Kidney epithelial cell (primary cell): ENCODE measurements at places on chromosomes 12 and 14. TPM values are rescaled to one million over a fixed set of nuclear protein-coding genes. Genes with fewer than 3 reads are reported as not detected.

The RFX4 gene
- not detected in 2 replicates for total RNA-seq

The NUAK1 gene
- total RNA-seq = 38.2 and 56.7 TPM in 2 replicates

The HOXC4 gene
- total RNA-seq = 1.3 and 2.5 TPM in 2 replicates

The PRH2 gene
- not detected in 2 replicates for total RNA-seq

The CAPZA3 gene
- total RNA-seq = not detected in 2 replicates

The PTCSC3 gene
- not detected in 2 replicates for total RNA-seq

The TMEM52B gene
- 0.48 TPM in 1 of 2 replicates, not detected in the other for total RNA-seq

The LRRC74A gene
- not detected in 2 replicates for total RNA-seq

The PPP1R1A gene
- 2.4 and 3.4 TPM in 2 replicates for total RNA-seq

The RDH5 gene
- 3.6 and 4.7 TPM in 2 replicates for total RNA-seq

- no peak for DNase-seq
These were observed 11.9 kb downstream of the PLD4 start for GRCh38 chr14:104936361-104937155.

GRCh38 chr12:7302266-7302986 is 1.4 kb upstream of the ACSM4 start:
- DNase-seq = no peak

DNA sequence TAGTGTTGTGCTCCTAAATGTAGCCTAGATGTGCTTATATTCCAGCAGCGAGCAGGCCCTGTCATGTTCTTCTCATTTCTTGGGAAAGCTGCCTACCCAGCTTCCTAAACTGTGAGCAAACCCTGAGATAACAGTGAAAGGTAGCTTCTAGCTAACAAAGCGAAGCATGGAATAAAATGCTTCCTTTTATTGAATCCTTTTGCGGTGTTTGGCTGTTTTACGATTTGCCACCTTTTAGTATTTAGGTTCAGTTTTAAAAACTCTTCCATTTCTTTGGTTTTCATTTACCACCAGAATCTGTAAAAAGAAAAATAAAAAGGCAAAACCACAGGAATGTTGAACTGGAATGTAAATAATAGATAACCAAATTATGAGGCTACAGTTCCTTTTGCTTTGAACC is 5.0 kb upstream of the PKP2 start:
- DNase-seq = no peak

DNA sequence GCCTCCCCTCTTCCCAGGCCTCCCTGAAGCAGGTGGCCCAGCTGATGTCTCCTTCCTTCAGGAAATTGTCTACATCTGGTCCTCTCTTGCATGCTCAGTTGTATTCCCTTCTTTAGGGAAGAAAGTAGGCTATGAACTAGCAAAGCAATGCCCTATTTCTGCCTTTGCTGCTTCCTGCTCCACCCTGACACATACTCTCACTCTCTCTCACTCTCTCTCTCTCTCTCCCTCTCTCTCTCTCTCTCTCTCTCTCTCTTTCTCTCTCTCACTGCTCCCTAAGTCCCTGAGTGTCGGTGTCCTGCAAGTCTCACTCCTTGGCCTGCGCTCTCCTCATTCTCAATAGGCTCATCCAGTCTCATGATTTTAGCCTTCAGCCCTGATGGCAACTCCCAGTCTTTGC is 19.4 kb upstream of the PARP11 start:
- DNase-seq = no peak

DNA sequence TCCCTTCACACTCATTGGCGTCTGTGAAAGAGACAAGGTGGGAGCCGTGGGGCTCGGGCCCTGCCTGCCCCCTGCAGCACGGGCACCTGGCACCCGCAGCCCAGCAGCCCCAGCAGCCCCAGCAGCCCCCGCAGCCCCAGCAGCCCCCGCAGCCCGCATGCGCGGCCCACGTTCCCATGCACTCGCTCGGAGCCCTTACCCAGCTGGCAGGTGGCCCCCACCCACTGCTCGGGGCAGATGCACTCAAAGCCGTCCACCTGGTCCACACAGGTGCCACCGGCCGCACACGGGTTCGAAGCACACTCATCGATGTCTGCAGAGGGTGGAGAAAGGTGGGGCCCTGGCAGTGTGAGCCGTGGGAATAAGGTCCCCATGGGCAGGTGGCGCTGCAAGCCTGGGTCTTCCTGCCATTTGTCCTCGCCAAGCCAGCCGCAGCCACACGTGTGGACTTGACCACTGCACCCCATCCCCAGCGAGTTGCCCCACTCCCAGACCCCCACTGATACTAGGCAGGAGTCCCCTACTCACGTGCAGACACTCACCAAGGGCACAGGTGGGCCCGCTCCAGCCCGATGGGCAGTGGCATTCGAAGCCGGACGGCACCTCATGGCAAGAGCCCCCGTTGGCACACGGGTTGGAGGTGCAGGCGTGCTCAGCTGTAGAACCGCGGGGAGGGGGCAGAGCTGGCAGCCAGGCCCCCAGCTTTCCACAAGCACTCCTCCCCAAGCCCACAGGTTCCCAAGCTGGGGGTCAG is 17.3 kb downstream of the JAG2 start:
- no peak for DNase-seq

- no peak for DNase-seq
These were observed 81.6 kb upstream of the SINHCAF start for GRCh38 chr12:31407562-31407961.

DNA sequence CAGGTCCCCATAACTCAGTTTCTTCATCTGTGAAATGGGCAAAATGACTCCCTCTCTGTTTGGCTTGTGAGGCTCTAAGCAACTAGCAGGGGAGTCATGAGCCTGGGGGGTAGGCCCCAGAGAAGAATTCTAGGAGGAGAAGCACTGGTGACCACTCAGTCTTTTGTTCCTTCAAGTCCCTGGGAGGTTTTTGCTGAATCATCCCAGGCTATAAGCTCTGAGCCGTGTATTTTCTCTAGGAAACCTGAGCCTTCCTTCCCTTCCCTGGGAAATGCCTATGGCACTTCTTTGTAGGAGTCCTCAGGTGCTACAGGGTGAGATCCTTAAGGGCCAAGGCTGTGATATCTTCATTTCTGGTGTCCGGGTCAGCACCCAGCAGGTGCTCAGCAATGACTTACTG is 4.5 kb downstream of the RPH3A start:
- DNase-seq = no peak

DNA sequence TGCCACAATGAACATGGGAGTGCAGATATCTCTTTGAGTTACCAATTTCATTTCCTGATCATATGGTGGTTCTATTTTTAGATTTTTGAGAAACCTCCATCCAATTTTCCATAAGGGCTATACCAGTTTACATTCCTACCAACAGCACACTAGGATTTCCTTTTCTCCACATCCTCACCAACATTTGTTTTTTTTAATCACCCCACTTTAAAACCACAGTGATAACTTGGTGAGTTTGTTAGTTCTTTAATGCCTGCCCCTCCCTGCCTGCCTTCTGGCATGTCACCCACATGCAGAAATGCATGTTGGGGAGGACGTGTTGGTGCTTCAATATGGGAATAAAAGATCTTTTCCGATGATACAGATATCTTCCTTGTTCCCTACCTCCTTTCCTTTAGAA is 167.9 kb downstream of the CAND1 start:
- no peak for DNase-seq

GRCh38 chr12:93086288-93086727 is 157.2 kb upstream of the EEA1 start:
- DNase-seq = no peak

DNA sequence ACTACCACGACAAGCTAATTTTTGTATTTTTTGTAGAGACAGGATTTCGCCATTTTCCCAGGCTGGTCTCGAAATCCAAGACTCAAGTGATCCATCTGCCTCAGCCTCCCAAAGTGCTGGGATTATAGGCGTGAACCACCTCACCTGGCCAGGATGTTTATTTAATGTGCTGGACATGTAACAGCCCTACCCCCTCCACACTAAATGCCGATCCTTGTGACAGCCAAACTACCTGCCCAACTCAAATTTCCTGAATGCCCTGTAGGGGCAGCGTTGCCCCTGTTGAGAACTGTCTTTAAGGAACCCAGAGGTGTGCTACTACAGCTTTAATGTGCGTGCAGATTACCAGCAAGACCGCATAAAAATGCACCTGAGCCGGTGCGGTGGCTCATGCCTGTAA is 48.1 kb downstream of the KCNK13 start:
- no peak for DNase-seq

- DNase-seq = no peak
These were observed 103.5 kb upstream of the BCAT1 start for GRCh38 chr12:25052196-25052913.

GRCh38 chr12:69284131-69284530 is 44.8 kb downstream of the CPSF6 start:
- peak; percentile 19 for DNase-seq

- no peak for DNase-seq
These were observed 25.0 kb upstream of the NR1H4 start for GRCh38 chr12:100448656-100449055.

DNA sequence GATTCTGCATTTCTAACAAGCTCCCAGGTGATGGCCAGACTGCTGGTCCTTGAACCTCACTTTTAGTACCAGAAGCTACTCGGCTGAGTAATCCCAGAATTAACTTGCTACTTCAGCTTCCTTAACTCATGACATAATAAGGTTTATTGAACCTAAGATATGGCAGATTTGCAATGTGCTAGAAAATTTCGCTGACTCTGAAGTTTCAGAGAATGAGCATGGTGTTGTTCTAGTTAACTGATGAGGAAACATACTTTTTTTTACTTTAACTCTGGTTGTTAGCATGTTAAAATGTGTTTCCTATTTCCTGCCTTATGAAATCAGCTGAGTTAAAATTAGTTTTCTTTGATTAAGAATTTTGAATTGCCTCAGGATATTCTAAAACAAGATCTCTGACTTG is 23.1 kb upstream of the COX16 start:
- no peak for DNase-seq

GRCh38 chr12:98578392-98578791 is 15.1 kb upstream of the SLC25A3 start:
- no peak for DNase-seq

GRCh38 chr12:96876966-96877365 is 30.1 kb upstream of the NEDD1 start:
- no peak for DNase-seq

DNA sequence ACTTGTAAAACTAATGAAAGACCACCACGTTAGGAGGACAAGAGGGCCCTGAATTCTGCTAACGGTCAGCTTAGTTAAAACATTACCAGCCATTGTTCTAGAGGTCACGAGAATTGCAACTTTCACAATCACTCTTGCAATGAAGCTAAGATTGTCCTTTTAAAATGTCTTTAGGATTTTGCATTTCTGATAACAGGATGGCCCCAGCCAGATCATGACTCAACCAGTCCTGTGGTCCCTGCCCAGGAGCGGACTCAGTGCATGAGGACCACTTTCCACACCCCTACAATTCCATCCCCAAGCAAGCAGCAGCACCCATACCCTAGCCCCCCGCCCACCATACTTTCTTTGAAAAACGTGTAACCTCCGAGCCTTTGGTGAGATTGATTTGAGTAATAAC is 28.7 kb downstream of the HSP90AA1 start:
- no peak for DNase-seq

GRCh38 chr12:104507672-104508071 is 50.9 kb downstream of the CHST11 start:
- DNase-seq = no peak

DNA sequence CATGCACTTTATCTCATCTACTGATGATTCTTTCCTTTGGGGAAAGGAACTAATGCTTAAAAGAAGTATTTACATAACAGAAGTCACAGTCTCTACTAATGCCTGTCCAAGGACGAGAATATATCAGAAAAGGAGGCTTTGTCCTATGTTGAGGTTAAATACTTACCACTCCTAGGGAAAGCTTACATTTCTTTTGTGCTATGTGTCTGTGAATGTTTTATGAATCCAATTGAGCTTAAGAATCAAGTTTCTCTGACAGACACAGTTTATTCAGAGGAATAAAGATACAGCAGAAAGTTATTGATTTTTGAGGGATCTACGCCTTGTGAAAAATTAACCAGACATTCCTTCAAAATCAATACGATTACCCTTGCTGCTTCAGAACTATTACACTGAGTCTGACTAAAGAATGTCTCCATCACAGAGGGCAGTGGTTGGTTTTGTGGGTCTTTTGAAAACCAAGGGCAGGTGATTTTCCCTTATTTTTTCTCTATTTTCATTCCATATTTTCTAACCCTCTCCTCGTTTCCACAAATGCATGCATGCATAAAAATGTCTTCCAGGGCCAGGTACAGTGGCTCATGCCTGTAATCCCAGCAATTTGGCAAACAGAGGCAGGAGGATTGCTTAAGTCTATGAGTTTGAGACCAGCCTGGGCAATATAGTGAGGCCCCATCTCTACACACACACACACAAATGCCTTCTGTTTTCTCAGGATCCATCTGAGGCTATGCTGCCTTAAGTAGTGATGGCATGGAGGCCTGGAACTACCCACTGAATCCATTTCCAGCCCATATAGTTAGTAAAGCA is 1095.1 kb downstream of the GALC start:
- no peak for DNase-seq

- no peak for DNase-seq
These were observed 192.3 kb downstream of the NUAK1 start for GRCh38 chr12:105946493-105946901.

- no peak for DNase-seq
These were observed 43.3 kb upstream of the MBIP start for GRCh38 chr14:36363704-36364103.

DNA sequence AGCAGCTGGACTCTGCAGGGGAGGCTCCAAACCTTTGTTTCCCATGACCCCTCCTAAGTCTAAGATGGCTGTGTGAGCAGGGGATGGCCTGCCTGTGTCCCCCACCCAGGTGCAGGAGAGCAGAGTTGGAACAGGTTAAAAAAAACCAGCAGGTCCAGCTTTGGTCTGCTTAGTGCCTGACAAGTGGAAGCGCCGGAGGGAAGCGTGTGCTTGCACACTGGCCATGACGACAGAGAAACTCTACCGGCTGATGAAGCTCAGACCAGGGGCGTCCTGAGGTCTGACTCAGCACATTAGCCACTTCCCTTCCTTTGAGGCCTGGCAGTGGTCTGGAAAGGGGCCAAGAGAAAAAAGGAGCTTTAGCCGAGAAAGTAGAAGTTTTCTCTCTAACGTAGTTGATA is 280.1 kb downstream of the VRK1 start:
- peak; percentile 71 for DNase-seq

GRCh38 chr12:124169577-124170284 is 125.2 kb upstream of the RFLNA start:
- no peak for DNase-seq

DNA sequence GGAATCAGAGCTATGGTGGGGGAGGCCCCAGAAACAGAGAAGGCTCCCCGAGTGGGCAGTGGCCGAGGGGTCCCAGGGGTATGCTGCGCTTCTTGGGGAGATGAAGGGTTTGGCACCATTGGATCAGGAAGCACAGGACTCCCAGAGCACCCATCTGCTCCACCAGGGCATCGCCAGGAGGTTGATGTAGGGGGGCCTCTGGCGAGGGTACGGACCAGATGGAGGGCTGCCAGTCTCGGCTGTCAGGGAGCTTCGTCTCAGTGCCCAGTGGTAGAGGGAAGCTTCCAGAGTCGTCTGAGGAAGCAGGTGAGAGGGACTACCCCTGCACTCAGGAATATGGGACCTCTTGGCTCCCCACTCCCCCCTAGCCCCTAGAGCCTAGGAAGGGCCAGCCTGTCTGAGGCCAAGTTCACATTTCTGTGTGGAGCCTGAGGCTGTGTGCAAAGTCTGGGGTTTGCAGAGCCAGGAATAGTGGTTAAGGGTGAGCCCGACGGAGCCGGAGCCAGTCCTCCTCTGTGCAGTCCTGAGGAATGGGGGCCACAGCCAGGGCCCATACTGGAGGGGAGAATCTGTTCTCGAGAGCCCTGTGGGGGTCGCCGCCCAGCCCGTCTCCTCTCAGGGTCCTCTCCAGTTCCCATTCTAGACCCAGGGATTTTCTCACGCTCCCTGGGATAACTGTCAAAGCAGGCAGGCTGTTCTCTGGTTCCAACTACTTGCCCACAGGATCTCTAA is 10.2 kb downstream of the SLC48A1 start:
- DNase-seq = no peak
